WTC11 (cell line): ENCODE measurements at places on chromosomes 7 and 10.

- no peaks in the 10 kb centered on the region for H3K36me3 ChIP-seq
- H3K4me1 ChIP-seq, result peaks cover 23% of the 10 kb centered on the region
- H3K27me3 ChIP-seq, result peaks cover 57% of the 10 kb centered on the region
- no peak for DNase-seq
These were observed 36.7 kb upstream of the GRID1 start for GRCh38 chr10:86403183-86403797.

- DNase-seq, result no peak
- no peak overlapping the region for H3K27ac ChIP-seq
- H3K4me3 ChIP-seq, result no peak overlapping the region
- H3K27me3 ChIP-seq, result no peaks in the 10 kb centered on the region
- H3K36me3 ChIP-seq, result peaks cover 3% of the 10 kb centered on the region; the same call in 1 of the 2 replicates
- no peaks in the 10 kb centered on the region for H3K4me1 ChIP-seq
These were observed 571.3 kb upstream of the NRG3 start for GRCh38 chr10:81303656-81304055.

DNA sequence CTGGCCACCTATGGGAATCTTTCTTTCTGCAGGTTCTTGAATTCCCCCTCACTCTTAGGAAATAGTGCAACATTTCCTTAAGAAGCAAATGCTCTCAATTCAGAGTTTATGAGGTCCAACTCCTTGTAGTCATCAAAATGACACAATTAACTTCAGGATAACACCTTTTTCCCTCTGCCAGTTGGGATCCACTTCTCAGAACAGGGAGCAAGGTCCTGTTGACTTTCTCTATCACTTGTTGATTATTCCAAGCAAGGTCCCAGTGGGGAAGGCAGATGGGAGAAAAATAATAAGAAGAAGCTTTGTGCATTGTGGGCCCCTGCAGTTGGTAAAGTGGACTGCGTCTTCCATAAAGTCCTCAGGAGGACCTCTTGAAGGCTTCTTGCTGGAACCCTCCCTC, 315.6 kb upstream of the NPSR1 start:
- no peak overlapping the region for H3K4me3 ChIP-seq
- H3K27me3 ChIP-seq, result no peaks in the 10 kb centered on the region
- DNase-seq, result no peak

GRCh38 chr10:47278152-47278473, 21.9 kb upstream of the GDF10 start:
- H3K4me1 ChIP-seq, result peaks cover 6% of the 10 kb centered on the region
- no peak overlapping the region for H3K4me3 ChIP-seq
- H3K27ac ChIP-seq, result no peak overlapping the region

DNA sequence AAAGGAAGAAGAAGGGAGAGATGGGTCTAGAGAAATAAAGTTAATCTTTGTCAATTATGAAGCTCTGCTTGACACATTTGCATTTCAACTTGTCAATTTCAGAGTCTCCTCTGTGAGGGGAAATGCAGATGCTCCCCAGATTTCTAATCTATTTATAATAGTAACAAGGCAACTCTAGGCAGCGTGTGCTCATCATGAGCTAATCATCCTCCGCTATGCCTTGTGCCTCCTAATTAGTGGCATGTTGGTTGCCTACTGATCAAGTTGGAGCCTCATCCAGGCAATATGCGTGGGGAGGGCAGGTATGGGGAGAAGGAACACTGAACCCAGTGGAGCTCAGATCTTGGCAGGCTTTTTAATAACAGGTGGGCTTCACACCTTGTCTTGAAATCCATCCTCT, 628.6 kb downstream of the SORCS3 start:
- H3K36me3 ChIP-seq, result no peaks in the 10 kb centered on the region
- no peak overlapping the region for H3K27ac ChIP-seq
- no peak for DNase-seq
- no peaks in the 10 kb centered on the region for H3K27me3 ChIP-seq
